ENCODE measurements at places on chromosomes 6 and 20.

DNA sequence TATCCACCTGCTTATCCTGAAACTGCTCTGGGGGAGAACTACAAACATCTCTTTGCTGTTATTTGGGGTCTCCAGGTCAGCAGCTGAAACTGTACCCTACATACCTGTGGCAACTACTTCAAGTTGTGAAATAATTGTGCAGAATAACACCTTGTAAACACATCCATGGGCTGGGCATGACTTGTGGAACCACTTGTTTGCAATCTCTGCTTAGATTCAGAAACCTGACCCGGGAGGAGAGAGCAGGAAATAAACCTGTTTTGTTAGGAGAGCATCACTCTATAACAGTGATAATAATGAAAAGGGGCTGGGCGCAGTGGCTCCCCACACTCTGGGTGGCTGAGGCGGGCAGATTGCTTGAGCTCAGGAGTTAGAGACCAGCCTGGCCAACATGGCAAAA is 183.1 kb downstream of the NFATC2 start:
- DNase-seq: no peak

DNA sequence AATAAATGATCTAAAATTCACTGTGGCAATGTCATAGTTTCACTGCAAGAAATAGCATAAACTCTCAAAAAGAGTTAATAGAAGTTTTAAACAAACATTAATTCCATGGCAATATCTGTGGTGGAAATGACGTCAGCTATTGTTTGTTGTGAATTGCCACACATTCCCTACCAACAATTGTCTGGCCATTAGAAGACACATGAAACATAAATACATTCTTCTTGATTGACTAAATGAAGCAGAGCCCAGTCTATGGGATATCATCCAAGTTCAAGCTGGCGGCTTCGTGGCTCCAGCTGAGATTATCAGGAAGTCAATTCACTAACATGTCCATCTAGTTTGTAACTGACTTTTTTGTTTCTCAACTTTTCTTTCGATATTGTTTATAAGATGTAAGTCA is 369.0 kb downstream of the ARHGAP18 start:
- no peak for DNase-seq

DNA sequence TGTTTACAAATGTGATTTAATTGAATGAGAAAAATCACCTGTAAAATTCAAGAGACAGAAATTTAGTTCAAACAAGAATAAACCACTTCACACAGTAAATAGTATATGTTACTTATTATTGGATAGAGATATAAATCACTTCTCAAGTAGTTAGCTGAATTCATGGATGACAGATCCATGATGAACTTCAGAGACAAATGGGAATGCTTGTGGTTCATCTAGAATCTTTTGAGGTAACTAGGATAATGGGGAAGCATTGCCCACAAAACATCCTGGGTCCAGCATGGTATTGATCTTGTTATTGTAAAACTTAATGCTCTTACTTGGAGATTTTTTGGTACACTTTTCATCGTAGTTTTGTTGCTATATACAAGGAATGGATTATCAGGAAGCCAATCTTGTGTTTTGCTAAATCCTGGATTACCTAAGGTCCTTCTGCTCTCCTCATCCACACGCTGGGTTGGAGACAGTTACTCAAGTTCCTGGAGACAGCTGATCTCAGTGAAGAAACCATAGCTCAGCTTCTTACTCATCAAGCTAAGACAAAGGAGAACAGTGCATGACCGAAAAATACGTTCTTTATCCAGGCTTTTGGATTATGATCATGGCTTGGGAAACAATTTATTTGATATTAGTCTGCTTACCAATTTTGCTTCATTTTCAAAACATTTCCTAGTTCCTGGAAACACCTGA is 142.5 kb upstream of the PREP start:
- DNase-seq: no peak

DNA sequence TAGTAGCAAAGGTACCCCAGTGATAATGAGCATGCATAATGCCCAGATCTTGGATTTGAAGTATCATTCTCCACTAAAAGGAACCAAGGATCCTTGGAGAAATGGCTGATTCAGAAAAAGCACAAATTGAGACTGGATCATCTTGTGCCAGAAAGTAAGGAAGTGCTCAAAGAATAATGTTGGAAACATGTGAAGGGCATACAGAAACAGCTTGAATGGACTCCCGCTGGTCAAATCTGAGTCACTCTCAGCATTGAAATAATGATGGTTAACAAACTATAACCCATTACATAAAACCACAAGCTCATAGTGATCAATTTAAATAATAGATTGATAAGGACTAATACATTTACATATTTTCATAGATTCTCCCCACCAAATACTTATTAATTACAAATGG is 3.6 kb upstream of the OSTM1 start:
- DNase-seq: no peak

DNA sequence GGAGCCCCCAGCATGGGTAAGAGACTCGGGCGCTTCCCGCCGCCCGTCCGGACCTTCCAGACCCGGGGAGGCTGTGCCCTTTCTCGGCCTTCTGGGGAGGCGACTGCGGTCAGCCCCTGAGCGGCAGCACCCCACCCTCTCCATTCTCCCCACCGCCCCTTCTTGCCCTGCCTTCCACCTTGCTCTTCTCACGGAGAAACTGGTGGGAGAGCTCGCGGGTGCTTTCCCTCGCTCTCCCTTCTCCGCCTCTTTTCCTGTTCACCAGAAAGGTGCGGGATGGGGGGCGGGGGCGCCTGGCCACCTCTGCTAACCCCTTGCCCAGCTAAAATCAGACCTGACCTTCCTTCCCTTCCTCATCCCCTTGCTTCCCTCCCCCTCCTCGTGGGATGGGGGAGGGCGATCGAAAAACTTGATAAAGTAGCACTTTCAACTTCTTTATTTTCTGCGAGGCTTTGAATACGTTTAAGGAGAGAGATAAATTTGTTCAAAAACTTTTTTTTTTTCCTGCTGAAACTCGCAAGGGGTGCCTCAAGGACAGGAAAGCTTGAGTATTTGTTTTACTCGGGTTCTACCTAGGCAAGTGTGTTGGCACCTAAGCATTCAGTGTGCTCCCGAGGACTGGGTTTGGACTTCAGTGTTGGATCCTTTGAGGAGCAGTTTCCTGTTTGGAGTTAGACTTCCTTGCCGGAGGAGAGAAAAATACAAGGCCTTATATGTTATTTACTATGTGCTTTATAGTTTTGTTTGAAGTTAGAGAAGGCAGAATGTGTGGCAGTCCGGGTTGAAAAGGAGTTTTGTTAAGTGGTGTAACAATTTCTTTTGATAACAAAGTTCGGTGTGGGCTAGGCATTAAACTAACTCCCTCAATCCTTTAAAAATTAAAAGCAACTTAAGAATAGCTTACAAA is 897 bp downstream of the CD2AP start:
- DNase-seq: peak; percentile 34

Measured in CD8-positive, alpha-beta memory T cell (primary cell).